GM23248 (cell line): ENCODE measurements at places on chromosomes 1 and 21. TPM values are rescaled to one million over a fixed set of nuclear protein-coding genes. Genes with fewer than 3 reads are reported as not detected.

The DMBX1 gene
- not detected in 2 replicates for polyA plus RNA-seq

The B3GALT2 gene
- polyA plus RNA-seq = 2.5 and 2.8 TPM in 2 replicates

The RGS8 gene
- not detected in 2 replicates for polyA plus RNA-seq

GRCh38 chr21:43846430-43846829 lies 18.6 kb upstream of the AGPAT3 start:
- DNase-seq = no peak

- DNase-seq = no peak
These were observed 38.1 kb downstream of the KDM5B start for GRCh38 chr1:202770135-202770534.

DNA sequence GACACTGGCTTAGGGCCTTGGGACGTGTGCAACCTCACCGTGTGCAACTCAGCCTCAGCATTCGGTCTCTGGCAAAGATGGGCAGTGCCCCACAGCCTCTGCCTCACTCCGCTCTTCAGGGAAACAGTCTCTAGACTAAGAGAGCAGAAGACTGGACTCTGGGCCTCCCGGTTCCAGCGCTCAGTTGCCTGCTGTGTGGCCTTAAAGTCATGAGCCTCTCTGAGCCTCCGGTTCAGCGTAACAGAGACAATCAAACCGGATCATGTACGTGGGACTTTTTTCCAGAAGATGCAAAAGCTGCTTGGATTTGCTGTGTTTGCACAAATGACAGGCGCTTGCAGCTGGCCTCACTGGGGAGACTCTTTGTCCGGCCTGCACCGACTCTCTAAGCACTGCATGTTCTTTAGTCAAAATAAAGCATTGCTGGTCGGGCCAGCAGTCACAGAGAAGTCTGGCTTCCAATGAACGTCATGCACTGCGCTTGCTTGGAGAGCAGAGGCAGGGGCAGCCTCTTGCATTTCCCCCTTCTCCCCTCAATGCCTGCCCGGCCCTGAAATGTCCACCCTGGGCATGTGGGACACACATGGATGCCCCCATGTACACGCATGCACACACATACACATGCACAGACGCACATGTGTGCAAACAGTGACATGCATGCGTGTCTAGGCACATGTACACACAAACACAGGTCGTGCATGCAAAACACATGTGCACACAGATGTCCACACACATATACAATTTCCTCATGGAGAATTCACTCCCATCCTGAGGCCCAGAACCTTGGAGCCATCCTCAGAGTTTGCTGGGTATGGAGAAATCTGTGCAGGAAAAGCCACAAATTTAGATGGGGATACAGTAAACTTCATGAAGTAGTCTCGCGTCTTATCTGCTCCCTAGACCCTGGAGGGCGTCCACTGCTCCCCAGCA lies 152.4 kb downstream of the PRDM16 start:
- no peak for DNase-seq

DNA sequence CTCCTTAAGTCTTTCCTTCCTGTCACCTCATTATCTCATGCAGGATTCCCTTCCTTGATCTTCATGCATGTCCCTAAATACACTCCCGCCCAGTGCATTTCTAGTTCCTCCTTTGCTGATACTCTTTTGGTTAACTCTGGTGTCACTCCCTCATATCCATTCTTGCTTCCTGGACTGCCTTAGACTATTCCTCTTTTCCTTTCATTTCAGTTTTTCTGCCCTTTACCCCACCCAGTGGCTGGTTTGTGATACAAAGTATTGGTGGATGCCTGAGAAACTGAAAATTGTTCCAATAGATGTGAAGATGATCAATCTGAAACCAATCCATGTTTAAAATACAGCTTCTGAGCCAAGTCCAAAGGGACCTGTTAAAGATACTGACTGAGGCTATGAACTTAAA lies 553.8 kb upstream of the CAMK1G start:
- DNase-seq = peak; percentile 18

- no peak for DNase-seq
These were observed 99.1 kb upstream of the NGF start for GRCh38 chr1:115437196-115437595.

GRCh38 chr21:25457411-25457810 lies 149.9 kb downstream of the MRPL39 start:
- peak; percentile 56 for DNase-seq

- peak; percentile 84 for DNase-seq
These were observed 66.8 kb downstream of the VPS13D start for GRCh38 chr1:12296623-12297022.

- DNase-seq = no peak
These were observed 157.9 kb upstream of the BACE2 start for GRCh38 chr21:41010101-41010435.

DNA sequence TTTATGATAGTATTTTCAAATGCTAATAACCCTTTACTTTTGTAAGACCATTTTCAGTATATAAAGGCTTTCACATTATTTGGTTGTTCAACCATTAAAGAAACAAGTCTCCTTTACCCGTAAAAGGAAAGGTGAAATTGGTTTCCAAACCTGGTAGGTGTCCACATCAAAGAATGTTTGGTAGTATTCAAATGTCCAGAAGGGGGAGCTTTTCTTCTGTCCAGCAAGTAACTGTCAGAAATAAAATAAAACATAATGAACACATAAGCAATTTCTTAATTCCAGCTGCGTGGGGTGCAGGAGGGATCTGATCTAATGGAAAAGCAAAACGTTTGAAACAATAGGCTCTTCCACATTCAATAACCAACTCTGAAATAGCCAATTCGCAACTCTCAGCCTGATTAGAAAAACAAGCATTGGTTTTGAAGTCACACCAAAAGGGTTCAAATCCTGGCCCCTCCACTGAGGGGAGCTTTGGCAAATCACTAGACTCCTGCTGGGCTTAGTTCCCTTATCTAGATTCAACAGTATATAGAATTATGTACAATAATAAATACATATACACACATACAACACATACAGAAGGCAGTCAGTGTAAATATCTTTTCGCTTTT lies 11.0 kb downstream of the YIPF1 start:
- peak; percentile 74 for DNase-seq

DNA sequence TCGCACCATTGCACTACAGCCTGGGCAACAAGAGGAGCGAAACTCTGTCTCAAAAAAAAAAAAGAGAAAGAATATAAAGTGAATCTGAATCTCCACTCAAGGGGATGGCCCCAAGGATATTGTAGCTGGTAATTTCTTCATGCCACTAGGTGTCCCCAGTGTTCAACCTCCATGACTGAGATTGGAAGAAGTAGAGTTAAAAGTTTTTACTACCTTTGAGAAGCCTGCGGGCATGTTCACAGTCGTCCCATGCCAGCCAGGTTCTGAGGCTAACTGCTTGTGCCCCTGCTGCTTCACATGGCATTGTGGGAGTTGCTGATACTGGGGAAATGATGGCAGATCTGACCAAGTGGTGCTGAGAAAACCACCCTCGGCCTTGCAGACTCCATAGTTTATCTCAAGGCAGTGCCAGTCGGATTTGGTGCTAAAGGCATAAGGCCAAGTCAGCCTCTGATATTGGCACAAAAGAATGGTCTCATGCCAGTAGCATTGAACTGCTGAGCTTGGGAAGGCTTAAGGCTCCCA lies 10.8 kb upstream of the SHISA4 start:
- peak; percentile 67 for DNase-seq
